NK-92 treated with Interleukin-12 subunit alpha and Interleukin-12 subunit beta, amount 100 ng/mL, for 24 hours (cell line): ENCODE measurements at places on chromosomes 7 and 10.

DNA sequence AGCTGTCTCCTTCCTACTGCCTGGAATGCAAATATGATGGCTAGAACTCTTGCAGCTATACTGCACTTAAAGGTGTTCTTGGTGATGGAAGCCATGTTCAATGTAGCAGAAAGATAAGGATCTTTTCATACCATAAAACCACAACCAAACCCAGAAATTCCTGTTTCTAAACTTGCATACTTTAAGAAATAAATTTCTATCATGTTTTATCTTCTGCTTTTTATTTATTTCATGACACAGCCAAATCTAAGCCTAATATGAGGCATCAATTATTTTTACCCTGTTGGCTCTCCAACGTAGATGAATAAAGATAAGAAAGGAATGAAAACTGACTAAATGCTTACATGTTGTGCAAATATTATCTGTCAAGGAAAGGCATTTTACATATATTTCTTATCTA lies 224.1 kb downstream of the DOCK4 start:
- no peak for DNase-seq

GRCh38 chr10:18949391-18949790 lies 99.2 kb upstream of the MALRD1 start:
- DNase-seq, result no peak

- no peak for DNase-seq
Measured at GRCh38 chr7:121054925-121055324, 66.4 kb downstream of the CPED1 start.

- no peak for DNase-seq
Measured at GRCh38 chr7:151425670-151426440, 14.1 kb downstream of the CRYGN start.

DNA sequence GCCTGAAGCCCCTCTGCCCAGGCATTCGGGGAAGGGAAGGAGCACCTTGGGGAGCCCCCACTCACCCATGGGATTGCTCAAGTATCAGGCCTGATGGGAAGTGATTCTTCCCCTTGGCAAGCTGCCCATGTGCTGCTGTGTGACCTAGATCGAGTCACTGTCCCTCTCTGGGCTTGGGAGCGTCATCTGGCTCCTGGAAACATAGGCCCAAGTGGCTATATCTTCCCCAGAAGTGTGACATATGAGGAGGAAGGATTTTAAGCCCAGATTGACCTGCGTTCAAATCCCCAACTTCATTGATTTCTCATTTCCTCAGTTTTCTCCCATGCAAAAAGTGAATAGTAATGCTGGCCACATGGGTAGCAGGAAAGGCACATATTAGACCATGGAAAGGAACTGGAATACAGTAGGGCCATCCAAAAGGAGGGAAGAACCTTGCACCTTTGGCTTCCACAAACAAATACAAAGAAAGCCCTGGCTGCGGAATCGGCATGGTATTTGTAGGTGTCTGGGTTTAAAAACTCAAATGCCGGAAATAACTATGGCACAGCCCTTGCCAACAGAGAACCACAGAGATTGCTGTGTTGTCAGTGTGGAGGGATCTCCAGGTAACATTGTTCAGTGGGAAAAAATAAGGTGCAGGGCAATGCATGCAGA lies 169.5 kb upstream of the ZMIZ1 start:
- no peak for DNase-seq

GRCh38 chr7:80653244-80653643 lies 14.8 kb downstream of the CD36 start:
- DNase-seq, result no peak

GRCh38 chr10:61987537-61987936 lies 86.0 kb downstream of the ARID5B start:
- no peak for DNase-seq

DNA sequence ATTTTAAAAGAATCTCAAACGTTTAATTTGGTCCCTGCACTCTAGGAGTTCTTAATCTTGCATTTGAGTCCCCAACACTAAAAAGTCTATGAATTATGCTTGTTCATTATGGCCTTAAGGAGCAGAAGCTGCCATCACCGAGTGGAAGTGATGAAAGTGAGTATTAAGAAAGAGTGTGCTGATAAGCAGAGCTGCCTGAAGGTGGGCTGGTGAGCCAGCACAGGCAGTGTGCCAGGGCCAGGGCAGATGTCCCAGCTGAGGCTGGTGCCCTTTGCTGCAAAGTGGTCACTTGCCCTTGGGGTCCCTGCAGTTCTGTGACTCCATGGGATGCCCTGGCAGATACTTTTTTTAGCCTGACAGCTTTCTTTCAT lies 72.9 kb upstream of the LOXL4 start:
- no peak for DNase-seq

- DNase-seq, result no peak
Measured at GRCh38 chr7:140926021-140926817, 1.5 kb upstream of the BRAF start.

DNA sequence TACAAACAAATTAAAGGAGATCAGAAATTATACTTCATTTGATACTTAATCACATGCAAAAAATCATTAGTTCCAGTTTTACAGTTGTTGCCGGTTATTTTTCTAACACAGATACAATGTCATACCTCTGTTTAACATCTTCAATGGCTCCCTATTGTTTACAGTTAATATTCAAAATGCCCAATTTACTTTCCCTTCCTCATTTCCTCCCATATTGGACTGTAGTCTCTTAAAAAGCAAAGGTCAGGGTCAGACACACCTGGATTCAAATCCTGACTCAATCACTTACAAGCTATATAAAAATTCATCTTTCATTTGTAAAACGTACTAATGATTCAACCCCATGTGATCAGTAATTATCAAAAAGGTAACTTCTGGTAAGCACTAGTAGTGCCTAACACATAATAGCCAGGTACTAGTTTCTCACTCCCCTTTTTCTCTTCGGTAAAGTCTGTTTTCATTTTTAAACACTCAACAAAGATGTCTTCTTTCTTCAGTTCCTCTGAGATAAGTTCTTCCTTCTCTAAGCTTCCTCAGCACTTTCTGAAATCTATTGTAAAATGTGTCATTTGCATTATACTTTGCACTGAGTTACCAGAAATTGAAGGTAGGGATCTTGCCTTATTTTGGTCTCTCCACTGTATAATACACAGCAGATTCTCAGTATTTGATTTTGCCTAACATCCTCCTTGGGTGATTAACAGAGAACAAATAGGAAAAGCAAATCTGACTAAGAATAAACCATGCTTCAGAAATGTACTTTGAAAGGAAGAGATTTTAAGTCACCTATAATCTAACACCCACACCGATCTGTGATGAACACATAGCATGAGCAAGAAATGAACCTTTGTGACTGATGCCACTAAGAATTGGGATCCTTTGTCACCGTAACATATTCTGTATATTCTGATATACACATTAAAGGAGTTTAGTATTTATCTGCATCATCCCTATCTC lies 16.1 kb downstream of the KMT2C start:
- no peak for DNase-seq

DNA sequence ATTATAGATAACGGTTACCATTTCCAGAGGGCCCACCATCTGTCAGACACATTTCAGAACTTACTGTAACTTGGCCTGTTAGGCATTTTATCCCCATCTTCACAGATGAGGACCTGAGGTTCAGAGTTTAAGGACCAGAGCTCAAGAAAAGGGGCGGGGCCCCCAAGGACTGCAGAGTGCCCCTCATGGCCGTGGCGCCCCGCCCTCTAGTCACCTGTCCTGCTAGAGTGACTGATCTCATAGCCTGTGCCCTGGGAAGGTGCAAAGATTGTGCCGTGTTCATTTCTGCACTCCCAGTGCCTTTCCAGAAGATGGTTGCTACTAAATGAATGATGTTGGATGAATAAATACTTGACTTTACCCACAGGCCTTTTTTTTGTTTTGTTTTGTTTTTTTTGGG lies 107.0 kb downstream of the XRCC2 start:
- DNase-seq, result no peak

GRCh38 chr10:8262317-8262716 lies 207.8 kb downstream of the GATA3 start:
- no peak for DNase-seq

DNA sequence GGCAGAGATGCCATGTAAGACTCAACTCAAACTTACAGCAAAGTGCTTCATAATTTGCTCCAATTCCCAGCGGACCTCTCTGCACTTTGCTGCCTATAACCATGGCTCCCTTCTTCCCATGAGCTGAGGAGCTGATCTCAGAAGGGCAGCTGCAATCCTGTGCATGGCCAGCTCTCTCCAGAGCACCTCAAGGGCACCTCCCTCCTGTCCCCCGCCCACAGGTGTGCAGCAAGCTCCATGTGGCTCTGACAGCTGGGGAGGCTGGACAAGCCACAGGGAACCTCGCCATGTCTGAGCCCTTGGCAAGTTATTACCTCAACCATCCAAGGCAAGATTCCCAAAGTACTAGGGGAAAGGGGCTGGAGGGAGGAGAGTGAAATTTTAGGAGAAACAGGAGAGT lies 61.1 kb upstream of the DDC start:
- DNase-seq, result no peak

GRCh38 chr7:96045181-96045580 lies 272.8 kb downstream of the DYNC1I1 start:
- DNase-seq, result no peak

DNA sequence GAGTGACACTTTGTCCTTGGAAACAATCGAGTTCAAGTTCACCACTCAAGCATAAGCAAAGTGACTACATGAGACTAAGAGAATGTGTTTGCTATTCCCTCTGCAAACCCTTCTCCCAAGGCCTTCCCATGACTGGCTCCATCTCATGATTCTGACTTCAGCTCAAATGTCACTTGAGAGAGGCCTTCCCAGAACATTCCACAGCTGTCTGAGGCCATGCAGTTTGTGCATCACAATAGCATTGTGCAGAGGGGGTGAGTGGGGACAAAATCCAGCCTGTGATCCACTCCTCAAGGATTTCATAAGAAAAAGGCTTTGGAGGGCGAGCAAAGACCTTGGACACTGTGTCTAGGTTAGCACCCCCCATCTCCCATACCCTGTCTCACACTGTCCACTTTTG lies 6.9 kb upstream of the LRMDA start:
- no peak for DNase-seq

DNA sequence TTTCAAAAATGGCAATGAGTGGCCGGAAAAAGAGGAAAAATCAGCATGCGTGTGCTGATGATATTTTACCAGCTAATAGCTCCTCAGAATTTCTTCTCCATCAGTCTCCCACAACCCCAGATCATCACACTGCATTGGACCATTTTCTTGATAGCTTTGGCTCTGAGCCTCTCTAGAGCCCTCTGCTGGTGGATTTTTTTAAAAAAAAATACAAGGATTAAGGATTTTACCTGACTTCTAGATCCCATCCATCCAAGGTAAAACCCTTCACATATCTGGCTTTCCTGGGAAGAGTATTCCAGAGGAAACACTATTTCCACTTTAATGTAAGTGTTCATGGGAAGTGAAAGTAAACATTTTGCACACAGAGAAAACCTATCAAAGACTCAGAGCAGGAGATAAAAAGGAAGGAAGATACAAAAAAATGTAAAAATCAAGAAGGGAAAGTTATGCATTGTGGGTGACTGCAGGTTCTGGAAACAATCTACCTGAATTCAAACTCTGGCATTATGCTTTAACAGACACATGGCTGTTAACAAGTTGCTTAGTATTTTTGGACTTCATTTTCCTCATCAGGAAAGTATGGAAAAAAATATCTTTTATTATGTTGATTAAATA lies 380.9 kb downstream of the LRRTM3 start:
- no peak for DNase-seq

GRCh38 chr10:69345890-69346474 lies 67.7 kb downstream of the HK1 start:
- DNase-seq, result no peak

GRCh38 chr7:115410972-115411686 lies 489.2 kb downstream of the MDFIC start:
- DNase-seq, result no peak

- DNase-seq, result no peak
Measured at GRCh38 chr7:23247603-23248335, 1.2 kb downstream of the GPNMB start.

- DNase-seq, result no peak
Measured at GRCh38 chr7:117171106-117171505, 151.8 kb downstream of the WNT2 start.

- DNase-seq, result no peak
Measured at GRCh38 chr7:127758105-127758504, 106.1 kb downstream of the SND1 start.

DNA sequence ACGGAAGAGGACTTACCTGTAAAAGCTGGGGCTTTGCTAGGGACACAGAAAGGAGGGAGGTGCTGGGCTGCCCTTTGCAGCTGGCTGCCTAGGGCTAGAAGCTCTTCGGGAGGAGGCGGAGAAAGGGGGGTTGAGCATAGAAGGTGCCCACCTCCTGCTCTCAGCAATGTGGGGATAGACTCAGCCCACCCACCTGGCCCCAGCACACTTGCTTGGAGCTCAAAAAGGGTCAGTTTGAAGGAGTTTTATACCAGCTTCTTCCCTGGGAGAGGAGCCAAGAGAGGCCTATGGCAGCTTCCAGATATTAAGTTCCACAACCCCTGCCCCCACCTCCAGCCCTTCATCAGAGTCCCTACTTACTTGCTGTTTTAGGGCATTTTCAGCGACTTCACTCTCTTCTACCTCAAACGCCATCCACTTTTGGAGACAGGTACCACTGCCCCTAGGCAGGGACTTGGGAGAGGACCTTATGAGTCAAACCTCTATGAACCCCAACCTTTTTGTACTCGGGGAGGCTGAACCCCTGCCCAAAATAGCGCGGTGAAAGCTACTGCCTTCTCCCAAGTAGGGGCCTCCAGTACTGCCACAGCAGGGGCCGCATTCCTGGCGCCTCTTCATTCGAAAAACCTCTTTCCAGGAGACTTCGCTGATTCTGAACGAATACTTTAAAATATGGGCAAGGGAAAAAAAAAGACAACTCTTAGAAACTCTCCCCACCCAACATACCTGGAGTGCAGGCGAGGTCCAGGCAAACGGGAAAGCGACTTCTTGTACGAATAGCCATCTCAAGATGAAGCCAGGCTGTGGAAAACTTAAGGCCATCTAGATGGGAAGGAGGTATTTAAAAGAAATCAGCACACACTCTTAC lies 1.2 kb upstream of the EVX1 start:
- DNase-seq, result no peak

GRCh38 chr10:129694691-129695243 lies 227.7 kb downstream of the MGMT start:
- DNase-seq, result no peak

DNA sequence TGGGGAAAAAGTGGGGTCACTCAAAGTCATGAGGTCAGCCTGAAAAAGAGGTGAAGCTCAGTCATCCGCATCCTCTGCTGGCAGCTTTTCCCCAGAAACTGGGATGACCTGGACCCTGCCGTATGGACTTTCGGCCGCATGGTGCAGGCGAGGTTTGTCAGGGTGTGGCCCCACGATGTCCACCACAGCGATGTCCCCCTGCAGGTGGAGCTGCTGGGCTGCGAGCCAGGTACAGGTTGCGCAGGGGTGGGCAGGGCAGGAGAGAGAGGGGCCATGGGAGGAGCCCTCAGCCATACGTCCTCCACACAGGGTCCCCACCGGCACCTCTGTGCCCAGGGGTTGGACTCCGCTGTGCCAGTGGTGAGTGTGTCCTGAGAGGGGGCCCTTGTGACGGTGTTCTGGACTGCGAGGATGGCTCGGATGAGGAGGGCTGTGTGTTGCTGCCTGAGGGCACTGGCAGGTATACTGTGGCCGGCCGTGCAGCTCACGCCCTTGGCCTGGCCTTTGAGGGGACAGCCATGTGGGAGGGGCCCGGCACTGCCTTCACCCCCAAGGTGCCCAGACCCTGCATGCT lies 23.0 kb upstream of the ZNF467 start:
- no peak for DNase-seq

GRCh38 chr7:2950578-2950977 lies 93.1 kb downstream of the CARD11 start:
- no peak for DNase-seq
